ENCODE measurements at places on chromosomes 5 and 9.

DNA sequence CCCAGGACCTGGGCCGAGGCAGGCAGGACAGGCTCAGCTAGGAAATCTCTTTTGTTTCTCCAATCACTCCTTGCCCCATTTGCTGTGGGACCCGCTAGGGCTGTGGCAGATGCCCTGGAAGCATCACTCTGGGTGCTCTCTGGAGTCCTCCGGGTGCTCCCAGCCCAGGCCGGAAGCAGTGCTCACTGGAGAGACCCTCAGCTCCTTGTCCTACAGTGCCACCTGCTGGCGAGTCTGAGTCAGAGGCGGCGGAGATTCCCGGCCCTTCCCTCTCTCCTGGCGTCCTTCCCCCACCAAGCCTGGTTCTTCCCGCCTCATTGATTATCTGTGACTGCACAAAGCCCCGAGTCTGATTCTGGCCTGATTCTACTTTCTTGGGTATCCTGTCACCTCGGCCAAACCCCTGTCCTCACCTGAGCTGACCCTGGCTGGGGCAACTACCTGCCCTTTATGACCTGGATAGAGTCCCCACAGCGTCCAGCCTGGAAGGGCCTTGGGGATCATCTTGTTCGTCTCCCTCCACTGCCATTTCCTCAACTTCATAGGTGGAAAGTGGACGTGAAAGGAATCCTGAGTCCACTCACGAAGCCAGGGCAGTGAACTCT is 7.3 kb upstream of the BARHL1 start:
- DNase-seq = peak; percentile 16

- DNase-seq = no peak
Measured at GRCh38 chr5:166724284-166724683, 1567.2 kb upstream of the WWC1 start.

- no peak for DNase-seq
Measured at GRCh38 chr5:34832568-34832967, 6.4 kb upstream of the TTC23L start.

DNA sequence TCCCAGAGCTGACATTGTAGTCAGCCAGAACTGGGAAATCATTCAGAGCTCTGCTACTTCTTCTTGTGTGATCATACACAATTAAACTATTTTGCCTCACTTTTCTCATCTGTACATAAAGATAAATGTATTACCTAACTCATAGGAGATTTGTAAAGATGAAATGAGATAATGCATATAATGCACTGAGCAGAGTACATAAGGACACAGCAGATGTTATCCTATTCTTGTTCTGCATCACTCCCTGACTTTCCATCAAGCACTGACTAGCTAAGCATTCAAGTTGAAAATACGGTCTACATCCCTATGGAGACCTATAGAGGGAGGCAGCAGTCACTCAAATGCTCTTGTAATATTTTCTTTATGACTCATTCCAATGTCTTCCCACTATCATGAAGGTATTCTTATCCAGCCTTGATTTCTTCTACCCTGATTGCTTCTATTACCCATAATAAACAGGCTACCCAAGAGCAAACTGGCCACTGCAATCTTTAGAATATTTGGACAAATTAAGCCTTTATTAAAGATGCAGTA is 16.3 kb upstream of the PRR16 start:
- DNase-seq = no peak

DNA sequence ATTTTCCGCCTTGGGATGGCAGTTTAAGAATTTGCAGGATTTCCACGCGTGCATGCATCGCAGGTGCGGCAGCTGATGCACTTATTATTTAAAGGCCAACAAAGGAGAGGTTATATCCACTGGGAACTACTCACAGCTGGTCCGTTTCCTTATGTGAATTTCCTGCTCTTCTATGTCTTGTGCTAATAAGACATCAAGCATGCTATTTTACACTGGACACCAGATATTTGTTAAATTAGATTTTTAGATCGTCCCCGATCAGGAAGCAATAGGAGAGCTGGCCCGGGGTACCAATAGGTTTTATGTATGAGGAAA is 476 bp upstream of the DTWD2 start:
- DNase-seq = no peak

GRCh38 chr5:72203251-72203845 is 96.1 kb downstream of the MAP1B start:
- no peak for DNase-seq

DNA sequence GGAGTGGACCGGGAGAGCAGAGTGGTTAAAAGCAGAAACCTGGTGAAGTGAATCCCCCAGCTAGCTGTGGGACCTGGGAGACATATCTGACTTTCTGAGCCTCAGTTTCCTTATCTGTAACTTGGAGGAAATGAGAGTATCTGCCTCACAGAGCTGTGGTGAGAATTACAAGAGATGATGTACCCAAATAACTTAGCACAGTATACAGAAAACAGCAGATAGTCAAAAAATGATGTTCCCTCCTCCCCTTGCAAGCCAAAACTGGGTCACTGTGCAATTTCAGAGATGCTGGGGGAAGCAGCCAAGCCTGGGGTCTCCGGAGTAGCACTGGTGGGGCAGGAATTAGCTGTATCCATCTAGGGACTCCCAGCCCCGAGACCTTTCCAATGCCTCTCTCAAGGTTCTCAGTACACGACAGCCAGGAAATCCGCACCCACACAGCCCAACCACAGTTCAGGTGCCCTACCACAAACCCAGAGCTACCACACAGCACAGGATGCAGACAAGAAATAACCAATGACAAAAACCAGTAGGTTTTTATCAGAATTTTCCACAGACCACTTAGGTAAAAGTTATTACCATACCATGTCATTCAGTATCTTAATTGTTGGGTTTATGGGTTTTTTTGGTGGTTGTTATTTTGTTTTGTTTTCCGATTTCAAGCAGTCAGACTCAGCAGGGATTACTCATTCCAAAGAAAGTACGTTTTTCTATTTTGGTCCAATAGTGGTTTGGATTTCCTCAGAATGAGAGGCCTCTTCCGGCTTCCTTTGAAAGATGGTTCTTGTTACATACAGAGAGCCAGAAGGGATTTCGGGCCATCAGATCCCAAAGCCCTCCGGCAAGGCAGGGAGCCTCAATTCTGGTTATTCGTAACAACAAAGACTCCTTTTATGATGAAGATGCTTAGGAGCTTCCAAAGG is 4.9 kb upstream of the HRH2 start:
- peak; percentile 75 for DNase-seq

DNA sequence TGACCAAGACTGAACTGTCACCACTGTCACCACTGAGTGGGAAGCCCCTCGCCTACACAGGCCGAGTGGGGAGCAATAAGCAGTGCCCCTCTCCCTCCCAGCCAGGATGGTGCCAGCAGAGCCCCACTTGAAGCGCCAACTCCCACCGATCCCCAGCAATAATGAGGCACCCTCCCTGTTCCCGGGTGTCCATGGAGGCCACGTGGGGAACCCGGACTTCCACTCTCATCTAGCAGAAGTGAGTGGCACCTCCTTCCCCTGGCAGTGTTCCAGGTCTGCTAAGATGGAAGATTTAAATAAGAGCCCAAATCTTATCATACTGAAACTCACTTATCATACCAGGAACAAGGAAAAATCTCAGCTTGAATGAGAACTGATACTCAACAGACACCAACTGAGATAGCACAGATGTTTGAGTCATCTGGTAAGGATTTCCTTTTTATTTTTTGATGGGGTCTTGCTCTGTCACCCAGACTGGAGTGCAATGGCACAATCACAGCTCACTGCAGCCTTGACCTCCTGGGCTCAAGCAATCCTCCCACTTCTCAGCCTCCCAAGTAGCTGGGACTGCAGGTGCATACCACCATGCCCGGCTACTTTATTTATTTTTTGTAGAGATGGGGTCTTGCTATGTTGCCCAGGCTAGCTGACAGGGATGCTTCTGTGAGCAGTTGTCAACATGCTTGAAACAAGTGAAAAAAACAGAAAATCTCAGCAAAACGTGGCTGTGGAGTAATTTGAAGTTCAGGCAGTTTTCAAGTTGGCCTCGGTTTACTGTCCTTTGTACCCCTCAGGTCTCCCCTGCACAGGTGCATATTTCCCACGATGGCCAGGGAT is 29.6 kb upstream of the ASS1 start:
- DNase-seq = no peak

DNA sequence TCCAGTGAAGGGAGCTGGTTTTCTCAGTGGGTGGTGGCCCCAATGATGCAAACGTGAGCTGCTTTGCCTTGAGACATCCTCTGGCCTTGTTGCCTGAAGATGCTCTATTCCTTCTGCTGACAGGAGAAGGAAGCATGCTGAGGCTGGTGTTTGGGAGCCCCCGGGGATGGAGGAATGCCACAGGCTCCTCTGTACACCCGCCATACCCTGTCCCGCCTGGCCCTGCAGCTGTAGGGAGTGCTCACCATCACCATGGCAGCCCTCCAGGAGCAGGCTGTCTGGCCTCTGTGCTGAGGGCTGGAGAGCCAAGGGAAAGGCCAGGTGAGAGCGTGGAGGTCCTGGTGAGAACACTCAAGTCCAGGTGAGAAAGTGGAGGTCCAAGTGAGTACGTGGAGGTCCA is 134.4 kb downstream of the MRPL36 start:
- no peak for DNase-seq

- DNase-seq = no peak
Measured at GRCh38 chr9:69599232-69599971, 72.8 kb downstream of the APBA1 start.

DNA sequence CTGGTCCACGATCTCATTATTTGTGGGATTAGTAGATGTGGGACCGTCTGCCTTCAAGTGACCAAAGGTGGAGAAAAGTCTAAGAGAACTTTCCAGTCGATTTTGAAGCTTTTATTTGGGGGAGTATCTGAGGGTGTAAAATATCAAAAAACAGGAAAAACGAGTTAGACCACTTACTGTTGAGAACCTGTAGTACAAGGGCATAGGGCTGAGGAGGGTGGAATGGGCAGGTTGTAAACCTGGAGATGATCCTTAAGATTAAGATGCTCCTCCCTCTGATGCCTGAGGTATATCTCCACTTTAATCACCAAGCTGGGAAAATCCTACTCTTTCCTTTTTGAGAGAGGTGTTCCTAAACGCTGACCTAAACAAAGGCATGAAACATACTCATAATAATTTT is 32.0 kb upstream of the GTF2H2C start:
- no peak for DNase-seq

GRCh38 chr5:5764246-5764645 is 341.8 kb downstream of the ICE1 start:
- DNase-seq = no peak

DNA sequence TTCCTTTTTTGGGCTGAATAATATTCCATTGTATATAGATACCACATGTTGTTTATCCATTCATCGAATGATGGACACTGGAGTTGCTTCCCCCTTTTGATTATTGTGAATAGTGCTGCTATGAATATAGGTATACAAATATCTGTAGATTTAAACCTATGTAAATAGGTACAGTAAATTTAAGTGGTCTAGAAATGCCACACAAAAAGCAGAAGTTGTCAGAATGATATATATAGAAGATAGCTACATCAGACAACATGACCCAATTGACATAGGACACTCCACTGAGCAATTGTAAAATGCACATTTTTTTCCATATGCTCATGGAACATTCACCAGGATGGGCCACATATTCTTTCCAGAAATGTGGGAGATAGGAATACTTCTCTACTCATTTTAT is 77.6 kb downstream of the SMIM15 start:
- no peak for DNase-seq

- no peak for DNase-seq
Measured at GRCh38 chr5:17463653-17464052, 34.4 kb upstream of the TAF11L2 start.

DNA sequence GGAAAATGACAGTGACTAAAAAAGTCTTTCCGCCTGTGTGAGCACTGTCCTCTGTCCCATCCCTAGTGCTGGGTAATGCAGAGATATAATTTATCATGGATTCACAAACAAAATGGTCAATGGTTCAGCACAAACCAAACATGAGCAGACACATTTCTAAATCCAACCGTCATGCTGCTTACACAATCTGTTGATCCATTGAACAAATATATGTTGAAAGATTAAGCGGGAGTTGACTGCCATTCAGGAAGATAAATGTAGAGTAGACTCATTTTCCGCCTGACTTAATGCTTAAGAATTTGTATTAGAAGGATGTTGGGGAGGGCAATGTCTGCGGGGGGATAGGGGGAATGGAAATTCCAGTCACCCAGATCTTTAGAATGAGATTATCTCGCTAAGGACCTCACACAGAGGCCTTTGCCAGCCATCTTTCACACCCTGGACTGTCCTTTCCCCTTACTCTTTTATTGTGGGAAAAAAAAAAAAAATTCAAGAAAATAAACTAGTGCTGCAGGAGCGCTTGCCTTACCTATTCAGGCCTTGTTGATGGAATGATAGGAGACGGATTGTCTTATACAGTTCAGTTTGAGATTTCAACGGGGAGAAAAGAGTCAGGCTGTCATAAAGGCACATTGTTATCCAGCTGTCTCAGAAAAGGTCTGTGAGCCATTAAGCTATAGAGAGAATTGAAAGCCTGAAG is 153.7 kb downstream of the TLE1 start:
- no peak for DNase-seq

GRCh38 chr9:134318941-134319305 is 7.3 kb upstream of the RXRA start:
- DNase-seq = no peak

- DNase-seq = no peak
Measured at GRCh38 chr5:73801686-73802085, 175.7 kb downstream of the ARHGEF28 start.

DNA sequence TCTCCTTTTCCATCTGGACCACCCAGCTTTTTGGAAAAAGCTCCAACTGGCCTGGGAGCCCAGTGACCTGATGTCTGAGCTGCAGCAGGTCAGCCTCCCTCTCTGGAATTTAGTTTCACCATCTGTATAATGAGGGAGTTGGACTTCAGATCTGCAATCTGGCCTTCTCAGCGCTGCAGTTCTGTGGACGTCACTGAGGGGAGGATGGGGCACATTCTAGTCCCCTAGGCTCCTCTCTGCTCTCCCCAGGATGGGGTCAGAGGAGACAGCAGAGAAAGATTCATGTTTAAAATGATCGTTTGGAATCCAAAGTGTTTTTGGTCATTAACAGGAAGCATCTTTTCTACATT is 10.2 kb downstream of the OR13J1 start:
- DNase-seq = no peak

GRCh38 chr5:159041444-159042198 is 58.1 kb downstream of the EBF1 start:
- no peak for DNase-seq

- DNase-seq = no peak
Measured at GRCh38 chr9:29211580-29212396, 1638.5 kb upstream of the C9orf72 start.

GRCh38 chr9:86837345-86837744 is 110.0 kb downstream of the GAS1 start:
- DNase-seq = no peak

GRCh38 chr5:152271420-152271819 is 133.7 kb downstream of the NMUR2 start:
- no peak for DNase-seq

Measured in CD4-positive, alpha-beta T cell treated with Interleukin-6 at 100 ng/mL for 8 hours (primary cell).